Activated CD4-positive, CD25-positive, alpha-beta regulatory T cell treated with anti-CD3 and anti-CD28 coated beads, Interleukin-2, amount 50 U/mL, for 16 hours (primary cell): ENCODE measurements at places on chromosomes 16 and 17.

- no peak for DNase-seq
Measured at GRCh38 chr17:34285286-34285792, at the start of gene CCL11. Gene CCL11 (plus strand): TSS chr17:34285742. CDS start chr17:34285809, 67 bp downstream.

GRCh38 chr16:26454102-26454501, 612.6 kb upstream of the C16orf82 start:
- no peak for DNase-seq

DNA sequence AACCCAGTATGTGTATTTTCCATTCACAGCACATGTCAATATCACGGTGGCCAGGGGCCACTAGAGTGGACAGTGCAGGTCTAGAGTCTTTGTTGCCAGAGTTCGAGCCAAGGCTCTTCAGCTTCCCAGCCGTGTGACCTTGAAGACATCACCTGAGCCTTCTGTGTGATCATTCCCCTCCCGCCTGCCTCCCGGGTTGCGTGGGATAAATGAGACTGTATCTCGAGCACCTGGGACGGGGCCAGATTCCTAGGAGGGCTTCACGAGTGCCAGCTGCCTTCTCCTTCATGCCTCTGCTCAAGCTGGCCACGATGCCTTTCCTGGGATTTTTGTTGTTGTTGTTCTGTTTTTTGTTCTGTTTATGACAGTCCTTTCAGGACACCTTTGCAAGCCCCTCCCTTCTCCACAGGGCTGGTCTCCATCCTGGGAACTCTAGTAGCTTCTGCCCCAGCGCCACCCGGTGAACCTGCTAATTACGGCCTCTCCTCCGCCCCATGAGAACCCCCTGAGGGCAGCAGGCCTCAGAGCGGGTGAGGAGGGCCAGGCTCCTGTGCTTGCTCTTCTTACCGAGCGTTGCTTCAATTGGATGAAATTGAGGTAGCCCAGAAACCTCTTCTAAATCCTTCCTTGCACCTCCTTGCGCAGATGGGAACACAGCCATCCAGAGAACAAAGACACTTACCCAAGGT, 3.9 kb downstream of the SPNS2 start:
- DNase-seq = no peak

DNA sequence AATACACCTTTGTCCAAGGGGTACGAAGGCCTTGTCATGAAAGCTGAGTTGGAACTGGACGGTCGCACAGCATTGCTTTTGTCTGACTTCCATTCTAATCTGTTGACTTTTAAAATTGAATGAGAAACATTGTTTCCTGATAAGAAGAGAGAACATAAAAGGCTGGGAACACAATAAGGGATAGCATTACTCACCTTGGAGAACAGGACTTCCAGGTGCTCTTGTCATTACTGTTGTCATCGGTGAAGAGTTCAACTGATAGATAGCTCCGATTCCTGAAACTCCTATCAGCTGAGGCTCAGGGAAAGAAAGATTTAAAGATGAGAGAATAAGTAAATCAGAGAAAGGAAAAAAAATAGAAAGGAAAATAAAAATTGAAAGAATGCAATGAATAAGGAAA, 351.1 kb downstream of the KCNJ2 start:
- DNase-seq = no peak

DNA sequence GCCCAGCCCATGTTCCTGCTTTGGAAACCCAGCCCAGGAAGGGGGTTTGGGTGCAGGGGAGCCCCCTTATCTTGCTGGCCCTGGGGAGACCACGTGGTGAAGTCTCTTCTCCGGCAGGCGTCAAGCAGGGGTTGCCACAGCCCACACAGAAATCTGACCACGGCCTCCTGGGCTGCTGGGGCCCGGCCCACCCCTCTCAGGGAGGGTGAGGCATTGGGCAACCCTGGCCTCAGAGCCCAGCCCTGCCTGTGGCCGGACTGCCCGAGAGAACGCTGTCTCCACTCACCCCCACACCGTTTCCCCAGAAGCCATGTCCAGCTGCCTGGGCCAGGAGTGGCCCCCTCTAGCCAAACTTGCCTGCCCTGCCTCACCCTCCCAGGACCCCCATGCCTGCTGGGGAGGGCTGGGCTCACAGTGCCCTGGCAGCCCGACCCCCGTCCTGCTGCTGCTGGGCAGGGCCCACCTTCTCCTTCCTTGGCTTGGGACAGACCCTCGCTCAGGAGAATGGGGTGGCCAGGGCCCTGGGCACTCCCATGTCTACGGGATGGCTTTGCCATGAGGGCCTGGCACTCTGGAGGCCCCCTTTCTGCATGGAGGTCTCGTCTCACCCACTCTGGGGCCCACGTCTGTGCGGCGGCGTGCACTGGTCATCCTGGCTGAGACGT, 6.7 kb downstream of the RPUSD1 start:
- DNase-seq = no peak

GRCh38 chr16:6698548-6698947, 634.1 kb upstream of the RBFOX1 start:
- DNase-seq = no peak

GRCh38 chr16:77212741-77213541, 13.7 kb downstream of the SYCE1L start:
- peak; percentile 35 for DNase-seq
